ENCODE measurements at places on chromosomes 12 and 14. TPM values are rescaled to one million over a fixed set of nuclear protein-coding genes. Genes with fewer than 3 reads are reported as not detected.

GRCh38 chr14:53432378-53432802 is 279.3 kb upstream of the DDHD1 start:
- DNase-seq = no peak

Gene ZNF891
- 1.3 TPM for total RNA-seq

DNA sequence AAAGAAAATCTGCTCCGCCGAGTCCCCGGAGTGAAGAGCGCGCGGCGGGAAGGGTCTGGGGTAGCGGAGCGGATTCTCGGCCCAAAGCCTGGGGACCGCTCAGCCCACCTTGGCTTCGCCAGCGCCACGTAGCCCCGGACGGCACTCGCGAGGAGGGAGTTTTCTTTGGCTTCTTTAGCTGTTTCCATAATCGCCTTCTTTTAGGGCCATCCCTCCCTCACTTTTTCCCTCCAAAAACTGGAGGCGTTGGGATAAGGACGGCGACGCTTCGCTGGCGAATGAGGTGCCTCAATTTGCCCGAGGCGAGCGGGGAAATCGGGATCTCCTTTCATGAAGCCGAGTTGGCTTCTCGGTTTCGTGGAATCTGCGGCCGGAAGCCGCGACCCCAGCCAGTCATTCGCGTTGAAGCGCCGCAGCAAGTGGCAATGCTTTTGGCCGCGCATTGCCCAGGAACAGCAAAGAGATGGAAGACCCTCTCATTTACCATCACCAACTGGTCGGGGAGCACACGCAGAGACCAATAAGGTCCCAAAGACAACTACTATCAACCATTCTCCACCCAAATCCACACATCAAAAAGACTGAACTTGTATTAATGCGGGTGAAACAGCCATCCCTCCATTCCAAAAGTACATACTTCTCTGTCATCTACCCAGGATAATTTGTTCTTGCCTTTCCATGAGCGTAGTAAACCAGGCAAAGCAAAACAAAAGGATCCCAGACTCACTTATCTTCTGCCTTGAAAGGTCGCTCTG is 8.4 kb upstream of the SIX1 start:
- DNase-seq = no peak

- no peak for DNase-seq
These were observed 27.9 kb downstream of the STYK1 start for GRCh38 chr12:10645910-10646309.

GRCh38 chr12:130981911-130982310 is 28.2 kb downstream of the ADGRD1 start:
- DNase-seq = no peak

DNA sequence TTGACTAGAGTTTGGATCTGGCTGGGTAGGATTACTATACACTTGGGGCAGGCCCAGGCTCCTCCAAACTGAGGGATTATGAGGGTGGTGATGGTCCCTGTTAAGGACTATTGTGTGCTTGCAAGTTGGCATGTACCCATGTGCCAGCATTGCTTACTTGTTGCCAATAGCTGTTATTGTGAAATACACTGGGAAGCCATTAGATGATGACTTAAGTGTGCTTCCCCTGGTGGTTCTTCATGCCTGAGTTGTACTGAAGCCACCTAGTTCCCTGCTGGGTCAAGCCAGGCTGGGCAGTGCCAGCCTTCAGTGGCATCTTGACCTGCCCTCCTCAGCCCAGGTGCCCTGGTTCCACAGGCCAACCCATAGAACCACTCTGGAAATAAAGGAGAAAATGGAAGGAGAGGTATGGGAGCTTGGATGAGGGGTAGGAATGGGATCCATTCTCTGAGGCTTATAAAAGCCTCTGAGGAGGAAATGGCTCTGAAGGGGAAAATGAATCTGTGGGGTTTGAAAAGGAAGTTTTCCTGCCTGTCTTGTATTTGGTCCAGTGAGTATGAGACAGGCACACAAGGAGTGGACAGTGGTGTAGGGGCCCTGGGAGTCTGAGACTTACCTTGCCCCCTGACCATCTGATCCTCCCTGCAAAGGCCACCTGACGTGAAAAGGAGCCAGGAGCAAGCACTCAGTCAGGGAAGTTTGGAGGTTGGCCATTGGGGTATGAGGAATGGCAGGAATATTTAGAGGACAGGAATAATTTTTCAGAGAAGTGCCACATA is 724 bp downstream of the LTB4R start:
- DNase-seq = no peak

Data from colonic mucosa (tissue), 4 donors.